CD4-positive, alpha-beta memory T cell (primary cell): ENCODE measurements at places on chromosomes 1 and 21.

DNA sequence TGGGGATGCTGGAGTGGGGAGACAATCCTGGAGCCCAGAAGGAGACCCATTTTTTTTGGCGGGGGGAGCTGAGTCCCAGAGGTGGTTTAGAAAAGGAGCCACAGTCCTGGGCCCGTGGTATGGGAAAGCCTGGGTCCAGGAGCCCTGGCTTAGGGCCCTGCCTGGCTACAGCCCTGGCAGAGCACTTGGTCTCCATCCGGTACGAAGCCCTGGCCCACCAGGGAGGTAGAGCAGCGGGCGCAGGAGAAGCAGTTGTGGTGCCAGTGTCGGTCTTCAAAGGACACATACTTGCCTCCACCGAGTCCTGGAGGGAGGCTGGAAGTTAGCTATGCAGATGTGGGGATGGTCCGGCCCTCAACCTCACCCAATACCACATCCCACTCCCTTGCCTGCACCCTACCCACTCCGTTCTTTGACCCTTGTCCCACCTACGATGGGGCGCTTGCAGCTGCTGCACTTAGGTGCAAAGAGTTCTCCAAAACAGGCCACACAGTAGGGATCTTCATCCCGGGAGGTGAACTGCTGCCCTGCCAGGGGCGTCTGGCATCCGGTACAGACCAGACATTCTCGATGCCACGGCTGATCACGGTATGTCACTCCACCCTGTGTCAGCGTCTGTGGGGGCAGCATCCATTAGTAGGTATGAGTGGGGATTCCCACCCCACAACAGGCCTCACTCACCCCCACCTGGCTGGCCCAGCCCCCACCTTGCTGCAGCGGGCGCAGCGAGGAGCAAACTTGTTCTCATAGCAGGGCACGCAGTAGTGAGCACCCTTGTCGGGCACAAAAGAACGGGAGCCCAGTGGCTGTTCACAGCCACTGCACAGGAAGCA lies 7.7 kb upstream of the SF3A3 start:
- no peak for DNase-seq

GRCh38 chr1:204121840-204122555 lies 29.8 kb downstream of the ETNK2 start:
- no peak for DNase-seq

GRCh38 chr1:26081267-26082019 lies 14.0 kb upstream of the TRIM63 start:
- DNase-seq, result no peak

DNA sequence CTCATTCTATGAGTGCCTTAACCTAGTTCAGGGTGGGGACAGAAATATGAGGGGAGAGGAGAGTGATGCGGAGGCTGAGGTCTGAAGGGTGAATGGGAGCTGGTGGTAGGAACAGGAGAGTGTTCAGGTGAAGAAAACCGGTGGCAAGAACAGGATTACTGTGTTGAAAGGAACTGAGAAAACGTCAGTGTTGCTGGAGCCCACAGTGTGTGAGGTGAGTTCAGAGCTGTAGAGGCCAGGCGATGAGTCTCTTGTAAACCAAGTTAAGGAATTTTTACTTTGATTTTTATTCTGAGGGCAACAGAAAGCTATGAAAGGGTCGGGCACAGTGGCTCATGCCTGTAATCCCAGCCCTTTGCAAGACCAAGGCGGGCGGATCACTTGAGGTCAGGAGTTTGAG lies 45.3 kb upstream of the PUM1 start:
- no peak for DNase-seq

GRCh38 chr1:175322109-175322508 lies 129.5 kb upstream of the KIAA0040 start:
- DNase-seq, result no peak

- no peak for DNase-seq
These were observed 70.5 kb upstream of the PPIH start for GRCh38 chr1:42587753-42588152.

- no peak for DNase-seq
These were observed 173.6 kb upstream of the IGSF21 start for GRCh38 chr1:17933971-17934370.

DNA sequence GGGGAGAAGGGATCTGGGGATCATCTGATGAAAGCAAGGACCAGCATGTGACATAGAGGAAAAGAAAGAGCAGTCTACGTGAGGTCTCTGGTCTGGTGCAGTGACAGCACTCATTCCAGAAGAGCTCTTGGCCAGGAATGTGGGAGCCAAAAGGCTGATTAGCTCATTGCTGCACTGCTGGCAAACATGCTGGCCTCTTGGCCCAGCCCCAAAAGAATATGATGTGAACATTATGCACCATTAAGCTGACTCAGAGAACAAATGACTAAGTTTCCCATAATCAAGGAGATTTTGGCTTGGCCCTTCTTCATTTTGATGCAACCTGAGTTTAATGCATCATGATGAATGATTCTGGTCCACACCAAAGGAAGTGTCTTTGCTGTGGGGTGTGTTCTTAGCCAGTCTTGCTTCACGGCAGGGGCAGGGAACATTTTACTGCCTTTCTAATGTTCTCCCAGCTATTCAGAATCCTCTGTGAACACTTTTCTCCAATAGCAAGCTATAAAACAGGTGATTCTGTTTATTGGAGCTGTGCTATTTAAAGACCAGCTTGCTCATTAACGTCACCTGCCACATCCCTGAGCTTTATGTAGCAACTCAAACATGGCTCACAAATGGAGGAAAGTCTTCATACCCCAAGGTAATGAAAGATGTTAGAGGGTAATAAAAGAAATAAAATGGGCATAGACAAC lies 55.1 kb downstream of the PCBP3 start:
- no peak for DNase-seq

DNA sequence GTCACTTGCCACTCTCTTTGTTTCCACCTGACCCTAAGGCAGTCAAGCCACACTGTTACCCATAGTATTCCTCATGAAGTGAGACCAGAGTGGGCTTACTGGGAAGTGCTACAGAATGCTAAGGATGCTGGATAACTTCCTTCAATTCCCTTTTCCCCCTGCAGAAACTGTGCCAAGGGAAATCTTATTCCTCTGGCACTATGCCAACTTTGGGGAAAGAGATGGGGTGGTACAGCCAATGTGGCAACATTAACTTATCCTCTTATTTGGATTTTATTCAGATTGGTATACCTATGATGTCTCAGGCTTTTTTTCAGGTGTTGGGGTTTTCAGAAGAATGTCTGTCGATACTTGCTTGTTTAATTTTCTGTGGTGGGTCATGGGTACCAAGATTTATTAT lies 599.4 kb upstream of the PBX1 start:
- no peak for DNase-seq

GRCh38 chr1:196007763-196008162 lies 600.5 kb downstream of the KCNT2 start:
- no peak for DNase-seq

- no peak for DNase-seq
These were observed 35.6 kb downstream of the MSTO1 start for GRCh38 chr1:155645648-155646047.

- no peak for DNase-seq
These were observed 317.7 kb upstream of the ESRRG start for GRCh38 chr1:217040711-217041455.

DNA sequence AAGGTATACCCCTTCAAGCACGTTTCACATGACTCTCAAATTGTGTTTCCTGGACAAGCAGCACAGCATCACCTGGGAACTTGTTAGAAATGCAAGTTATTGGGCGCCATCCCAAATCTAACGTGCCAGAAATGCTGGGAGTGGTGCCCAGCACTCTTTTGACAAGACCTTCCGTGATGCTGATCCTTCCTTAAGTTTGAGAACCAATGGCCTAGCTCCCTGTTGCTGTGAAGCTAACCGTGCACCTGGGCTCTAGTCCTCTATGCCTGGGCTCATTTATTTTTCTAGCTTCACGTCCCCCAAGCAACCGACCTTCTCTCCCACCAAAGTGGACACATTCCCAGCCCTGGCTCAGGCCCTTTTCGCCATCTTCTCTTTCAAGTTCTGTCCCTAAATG lies 4.3 kb downstream of the BEST4 start:
- DNase-seq, result no peak

DNA sequence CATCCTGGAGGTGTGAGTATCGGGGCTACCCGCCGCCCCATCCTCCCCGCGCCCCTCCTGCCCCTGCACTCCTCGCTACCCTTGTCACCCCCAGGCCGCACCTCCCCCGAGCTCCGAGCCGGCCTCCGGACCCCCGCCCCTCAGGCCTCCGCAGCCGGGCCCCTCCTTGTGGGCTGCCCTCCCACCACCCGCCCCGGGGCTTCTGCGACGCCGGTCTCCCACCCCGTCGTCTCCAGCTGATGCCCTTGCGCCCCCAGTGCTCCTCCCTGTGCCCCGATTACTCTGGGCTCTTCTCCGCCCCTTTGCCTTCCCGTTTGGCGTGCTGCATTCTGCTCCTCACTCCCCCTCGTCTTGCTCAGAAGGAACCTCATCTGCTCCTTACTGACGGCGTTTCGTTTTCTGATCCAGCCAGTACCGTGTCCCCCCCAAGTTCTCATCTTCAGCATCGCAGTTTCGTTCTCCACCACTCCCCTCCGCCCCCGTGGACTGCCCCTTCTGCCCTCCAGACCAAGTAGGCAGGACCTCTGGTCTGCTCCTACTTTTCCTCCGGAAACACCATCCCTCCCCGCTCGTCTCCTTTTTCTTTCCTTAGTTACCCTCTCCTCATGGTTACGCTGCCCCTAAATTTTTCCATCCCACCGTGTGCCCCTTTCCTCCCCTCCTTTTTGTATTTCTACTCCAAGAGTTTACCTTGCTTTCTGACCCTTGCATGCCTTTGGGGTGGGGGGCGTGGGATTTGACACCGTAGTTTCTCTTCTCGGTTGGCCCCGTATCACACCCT lies 841 bp downstream of the SNX27 start:
- DNase-seq, result peak; percentile 20

DNA sequence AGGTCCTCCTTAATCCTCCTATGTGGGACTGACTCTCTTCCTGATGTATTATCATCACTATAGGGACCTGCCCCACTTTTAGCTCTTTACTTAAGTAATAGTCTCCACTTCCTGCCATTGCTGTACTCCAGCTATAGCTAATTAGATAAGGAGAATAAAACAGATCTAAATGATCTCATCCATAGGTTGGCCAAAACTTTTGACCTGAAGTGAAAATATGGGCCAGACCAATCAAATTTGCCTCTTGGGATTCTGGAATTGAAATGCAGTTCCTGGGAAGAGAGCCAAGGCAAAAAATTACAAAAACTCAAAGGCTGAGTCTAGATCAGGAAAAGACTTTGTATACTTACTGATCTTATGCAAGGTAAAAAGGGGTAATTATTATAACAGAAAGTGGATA lies 36.1 kb upstream of the PDE4B start:
- DNase-seq, result no peak

- no peak for DNase-seq
These were observed 14.3 kb downstream of the ZNF670 start for GRCh38 chr1:247064304-247064703.

- DNase-seq, result no peak
These were observed 611.2 kb upstream of the PLXNA2 start for GRCh38 chr1:208855403-208855802.

DNA sequence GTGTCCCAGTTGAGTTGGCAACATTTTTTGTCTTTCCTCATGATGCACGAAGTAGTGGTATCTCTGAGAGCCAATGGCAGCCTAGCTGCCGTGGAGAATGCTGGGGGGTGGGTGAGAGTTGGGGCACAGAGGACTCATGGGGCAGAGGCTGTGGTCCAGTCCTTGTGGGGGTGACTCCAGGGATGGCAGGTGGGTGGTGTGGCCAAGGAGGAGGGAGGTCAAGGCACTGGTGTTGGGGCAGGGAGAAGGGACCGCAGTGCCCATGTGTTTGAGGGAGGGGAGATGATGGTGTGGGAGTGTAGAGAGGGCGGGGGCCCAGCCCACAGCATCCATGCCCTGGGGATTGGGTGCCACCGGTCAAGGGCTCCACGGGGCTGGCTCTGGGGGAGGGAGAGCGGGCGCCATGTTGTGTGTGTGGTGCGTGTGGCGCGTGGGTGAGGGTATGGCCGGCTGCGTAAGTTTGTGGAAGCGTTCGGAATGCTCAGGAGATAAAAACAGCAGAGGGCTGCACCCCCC lies 63.5 kb downstream of the PRKCZ start:
- DNase-seq, result no peak

GRCh38 chr1:163144418-163144817 lies 58.3 kb downstream of the RGS5 start:
- DNase-seq, result no peak

- DNase-seq, result peak; percentile 61
These were observed 2.2 kb upstream of the TESK2 start for GRCh38 chr1:45493116-45493697.

DNA sequence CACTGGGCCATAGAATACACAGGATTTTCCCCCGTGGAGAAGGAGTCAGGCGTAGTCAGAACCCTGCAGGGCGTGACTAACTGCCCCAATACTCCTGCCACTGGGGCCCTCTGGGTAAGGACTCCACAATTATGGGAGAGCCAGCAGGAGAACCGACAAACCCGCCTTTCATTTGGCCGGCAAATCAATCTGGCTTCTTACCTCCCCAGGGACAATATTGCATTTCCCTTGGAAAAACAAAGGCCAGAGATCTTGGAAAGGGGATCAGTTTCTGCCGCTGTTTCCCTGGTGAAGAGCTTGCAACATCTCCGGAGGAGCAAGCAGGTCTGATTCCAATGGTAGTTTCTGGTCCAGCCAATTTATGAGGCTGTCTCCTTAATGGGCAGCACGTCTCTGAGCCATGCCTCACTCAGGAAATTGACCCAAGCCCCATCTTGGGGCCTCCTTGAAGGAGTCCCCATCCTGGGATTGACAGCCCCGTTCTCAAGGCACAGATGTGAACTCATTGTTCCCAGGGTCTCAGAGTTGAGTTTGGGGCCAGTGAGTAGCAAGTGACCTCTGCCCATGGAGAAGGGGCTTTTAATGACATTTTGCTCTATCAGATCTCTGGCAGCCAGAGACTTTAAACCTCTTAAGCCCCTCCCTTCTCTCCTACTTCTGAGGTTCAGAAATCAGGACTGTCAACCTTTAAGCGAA lies 4.3 kb downstream of the TRABD2B start:
- no peak for DNase-seq

- DNase-seq, result no peak
These were observed 147.3 kb downstream of the LBR start for GRCh38 chr1:225280563-225280962.

GRCh38 chr1:26121854-26122773 lies 10.5 kb downstream of the PDIK1L start:
- no peak for DNase-seq

GRCh38 chr1:219500327-219500897 lies 112.5 kb downstream of the ZC3H11B start:
- DNase-seq, result no peak

- DNase-seq, result peak; percentile 69
These were observed 77.9 kb downstream of the ADARB1 start for GRCh38 chr21:45152265-45152746.

- peak; percentile 26 for DNase-seq
These were observed 100.1 kb upstream of the S1PR1 start for GRCh38 chr1:101136739-101137138.

DNA sequence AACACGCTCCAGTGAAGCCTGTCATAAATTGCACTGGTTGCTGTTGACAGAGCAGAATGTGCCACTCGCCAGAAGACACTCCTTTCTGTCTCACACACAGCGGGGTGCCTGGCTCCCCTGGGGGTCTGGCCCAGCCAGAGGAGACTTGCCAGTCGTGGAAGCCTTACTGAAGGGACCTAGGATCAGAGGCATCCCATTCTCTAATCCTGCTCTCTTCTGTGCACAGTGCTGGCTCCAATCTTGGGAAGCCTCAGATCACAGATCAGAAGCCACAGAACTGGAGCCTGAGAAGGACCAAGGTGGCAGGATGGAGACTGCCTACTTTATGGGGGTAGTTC lies 1.4 kb downstream of the SLC9A1 start:
- DNase-seq, result no peak
